ENCODE measurements at places on chromosomes 16 and 17. TPM values are rescaled to one million over a fixed set of nuclear protein-coding genes. Genes with fewer than 3 reads are reported as not detected.

Gene TBC1D3E
- total RNA-seq = not detected

Gene KRTAP16-1
- total RNA-seq = not detected

Gene CA7
- total RNA-seq = not detected

Gene FA2H
- not detected for total RNA-seq
